ENCODE measurements at places on chromosomes 16 and 17. TPM values are rescaled to one million over a fixed set of nuclear protein-coding genes. Genes with fewer than 3 reads are reported as not detected.

The RGS11 gene
- not detected for total RNA-seq

DNA sequence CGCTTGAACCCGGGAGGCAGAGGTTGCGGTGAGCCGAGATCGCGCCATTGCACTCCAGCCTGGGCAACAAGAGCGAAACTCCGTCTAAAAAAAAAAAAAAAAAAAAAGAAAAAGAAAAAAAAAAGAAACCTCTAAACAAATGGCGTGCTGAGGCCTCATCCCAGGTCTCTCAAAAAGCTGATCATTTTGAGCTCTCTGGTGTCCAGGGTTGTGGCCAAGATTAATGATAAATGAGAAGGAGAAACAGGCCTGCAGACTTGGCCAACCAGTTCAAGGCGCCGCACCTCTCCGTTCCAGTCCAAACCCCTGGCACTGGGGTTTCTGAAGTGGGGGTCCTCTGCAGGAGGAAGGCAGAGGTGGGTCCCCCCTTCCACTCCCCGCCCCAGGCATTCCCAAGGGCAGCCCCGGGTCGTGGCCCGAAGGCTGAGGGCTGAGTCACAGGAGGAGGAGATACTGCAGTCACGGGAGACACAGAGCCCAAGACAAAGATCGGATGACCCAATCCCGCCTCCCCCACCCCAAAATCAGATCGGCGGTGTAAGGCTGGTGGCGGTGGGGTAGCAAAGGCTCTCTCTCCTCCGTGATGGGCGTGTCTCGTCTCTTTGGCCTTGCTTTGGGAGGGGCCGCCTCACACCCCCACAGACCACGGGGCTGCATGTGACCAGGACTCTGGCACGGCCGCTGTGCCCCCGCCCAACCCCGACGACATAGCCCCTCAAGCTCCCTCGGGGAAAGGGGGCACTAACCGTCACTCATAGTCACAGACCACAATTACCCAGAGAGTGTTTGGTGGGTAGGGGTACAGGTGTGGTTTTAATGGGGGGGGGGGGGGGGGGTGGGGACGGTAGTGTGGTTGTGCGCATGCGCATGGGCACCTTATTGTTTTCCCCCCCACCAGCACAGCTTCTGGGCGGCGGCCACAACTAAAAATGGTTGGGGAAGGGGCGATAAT is 1.1 kb downstream of the VAT1 start:
- peak; percentile 72 for DNase-seq

GRCh38 chr16:27242868-27243590 is 25.5 kb downstream of the NSMCE1 start:
- peak; percentile 71 for DNase-seq

DNA sequence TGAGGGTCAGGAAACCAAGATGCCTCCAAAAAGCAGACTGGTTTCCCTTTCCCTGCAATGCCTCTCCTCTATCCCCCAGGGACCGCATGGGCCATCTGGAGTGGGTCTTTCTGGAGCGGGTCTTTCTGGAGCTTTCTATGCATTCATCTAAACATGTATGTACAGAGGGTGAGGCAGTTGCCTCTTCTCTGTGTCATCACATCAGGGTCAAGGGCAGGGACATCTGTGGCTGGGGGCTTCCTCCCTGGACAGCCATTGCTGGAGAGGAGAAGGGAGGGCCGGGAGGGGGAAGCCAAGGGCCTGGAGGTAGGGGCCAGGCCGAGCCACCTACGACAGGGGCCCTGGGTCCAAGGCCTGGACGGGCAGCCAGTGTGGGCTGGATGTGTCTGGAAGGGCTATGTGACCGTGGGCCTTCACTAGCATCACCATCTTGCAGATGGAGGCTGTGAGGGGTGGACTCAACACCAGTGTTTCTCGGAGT is 840 bp downstream of the ADCY7 start:
- no peak for DNase-seq

The GP1BA gene
- 0.23 TPM for total RNA-seq

The PLA2G15 gene
- total RNA-seq: 11.9 TPM

DNA sequence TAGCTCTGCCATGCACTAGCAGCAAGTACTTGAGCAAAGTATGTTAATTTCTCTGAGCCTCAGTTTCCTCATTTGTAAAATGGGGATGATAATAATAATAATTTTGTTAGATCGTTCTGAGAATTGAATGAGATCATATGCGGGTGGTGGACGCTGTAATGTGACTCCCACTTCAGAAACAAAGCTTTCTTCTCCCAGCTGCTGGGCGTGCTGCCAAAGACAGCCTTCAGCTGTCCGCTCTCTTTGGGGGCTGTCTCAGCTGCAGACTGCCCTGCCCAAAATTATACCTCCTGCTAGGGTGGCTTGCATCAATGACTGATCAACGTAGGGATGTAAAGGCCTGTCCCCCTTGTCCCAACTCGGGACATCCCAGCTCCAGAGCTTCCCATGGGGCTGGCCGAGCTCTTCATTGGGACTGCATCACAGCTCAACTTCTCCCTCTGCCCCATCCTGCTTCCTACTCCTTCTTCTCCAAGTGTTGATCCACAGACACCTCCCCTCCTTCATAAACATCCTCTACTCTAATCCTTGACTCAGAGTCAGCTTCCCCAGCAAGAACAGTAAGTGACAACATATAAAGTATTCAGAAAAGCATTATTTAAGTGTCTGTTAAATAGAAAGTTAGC is 30.7 kb upstream of the CDH5 start:
- DNase-seq: peak; percentile 71

The HAS3 gene
- 0.09 TPM for total RNA-seq

The MEIOB gene
- total RNA-seq: not detected

- DNase-seq: no peak
These were observed 602.7 kb upstream of the CDH5 start for GRCh38 chr16:65763640-65764305.

The NOG gene
- 0.92 TPM for total RNA-seq
